ENCODE measurements at places on chromosomes 3 and 15.

DNA sequence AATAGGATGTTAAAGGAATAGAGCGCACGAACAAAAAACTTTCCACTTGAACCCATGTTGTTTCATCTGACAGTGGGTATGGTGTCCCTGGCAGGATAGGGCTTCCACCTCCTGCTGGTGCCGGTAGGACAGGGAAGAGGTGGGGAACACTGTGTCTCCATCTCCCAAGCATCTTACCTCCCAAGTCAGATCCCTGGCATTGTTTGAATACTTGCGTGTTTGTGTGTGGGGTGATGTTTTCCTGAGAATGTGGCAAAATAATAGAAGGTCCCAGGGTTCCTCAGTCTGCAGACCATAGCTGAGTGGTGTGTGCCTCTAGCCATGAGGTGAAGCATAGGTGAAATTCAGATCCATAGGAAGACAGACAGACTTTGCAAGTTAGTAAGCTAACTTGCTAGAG, 119.4 kb downstream of the IGF1R start:
- no peak for DNase-seq

DNA sequence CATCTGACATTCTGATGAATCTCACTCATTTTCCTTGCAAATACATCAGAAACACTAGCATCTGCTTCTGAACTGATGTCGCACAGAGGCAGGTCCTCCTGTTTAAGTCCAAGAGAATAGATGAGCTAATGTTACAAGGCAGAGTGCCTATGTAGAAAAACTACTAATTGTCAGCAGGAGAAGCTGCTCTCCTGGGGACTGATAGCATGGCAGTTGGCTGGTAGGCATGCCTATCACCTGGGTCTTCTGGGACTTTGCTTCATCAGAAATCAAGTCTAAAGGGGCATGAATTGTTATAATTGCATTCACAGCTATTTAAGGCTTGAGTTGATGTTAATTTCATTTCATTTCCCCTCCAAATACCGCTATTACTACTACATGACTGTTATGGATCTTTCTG, 457.2 kb downstream of the RAP2B start:
- DNase-seq = no peak

DNA sequence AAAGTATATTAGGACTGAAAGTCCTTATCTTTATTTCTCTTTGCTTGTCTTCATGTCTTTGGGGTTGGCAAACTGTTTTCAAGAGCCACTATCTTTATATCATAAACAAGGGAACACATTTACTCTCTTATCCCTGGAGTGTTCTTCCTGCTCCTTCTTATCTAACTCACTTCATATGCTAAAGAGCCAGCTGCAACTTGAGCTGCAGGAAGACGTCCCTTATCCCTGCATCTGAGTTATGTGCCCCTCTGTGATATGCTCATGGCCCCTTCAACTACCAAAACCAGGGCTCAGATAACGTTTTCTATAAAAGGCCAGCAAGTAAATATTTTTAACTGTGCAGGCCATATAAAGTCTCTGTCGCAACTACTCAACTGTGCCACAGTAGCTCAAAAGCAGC, 137.0 kb upstream of the CRBN start:
- no peak for DNase-seq

DNA sequence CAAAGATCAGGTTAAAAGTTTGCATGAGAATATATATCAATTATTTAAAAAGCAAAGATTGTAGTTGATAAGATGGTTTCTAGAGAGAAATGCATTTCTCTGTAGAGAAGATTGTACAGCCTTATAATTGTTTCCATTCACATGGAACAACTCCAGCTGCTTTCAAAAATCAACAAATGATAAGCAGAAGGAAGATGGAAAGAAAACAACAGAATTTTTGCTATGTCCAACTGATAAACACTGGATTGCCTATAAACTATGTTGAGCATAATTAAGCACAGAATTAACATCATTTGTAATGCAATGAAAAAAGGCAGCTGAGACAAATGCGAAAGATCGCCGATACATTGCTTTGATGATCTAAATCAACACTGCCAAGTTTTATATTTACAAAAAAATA, 89.0 kb downstream of the C3orf85 start:
- no peak for DNase-seq

- no peak for DNase-seq
Measured at GRCh38 chr3:118505784-118506183, 528.9 kb downstream of the IGSF11 start.

DNA sequence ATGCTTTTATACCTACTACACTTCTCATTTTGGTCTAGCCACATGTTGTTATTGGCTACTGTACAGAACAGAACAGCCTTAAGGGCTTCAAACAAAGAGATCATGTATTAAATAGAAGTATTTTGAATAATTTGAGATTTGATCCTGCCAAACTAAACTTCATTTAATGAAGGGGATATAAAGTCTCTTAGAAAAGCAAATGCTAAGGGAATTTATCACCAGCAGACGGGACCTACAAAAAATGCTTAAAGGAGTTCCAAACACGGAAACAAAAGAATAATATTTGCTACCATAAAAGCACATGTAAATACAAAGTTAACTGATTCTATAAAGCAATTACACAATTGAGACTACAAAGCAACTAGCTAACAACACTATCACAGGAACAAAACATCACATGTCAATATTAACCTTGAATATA, 23.6 kb upstream of the FMN1 start:
- DNase-seq = no peak

GRCh38 chr3:180117381-180118163, 80.8 kb upstream of the PEX5L start:
- DNase-seq = no peak

GRCh38 chr3:53478921-53479664, 15.3 kb upstream of the CACNA1D start:
- DNase-seq = no peak

DNA sequence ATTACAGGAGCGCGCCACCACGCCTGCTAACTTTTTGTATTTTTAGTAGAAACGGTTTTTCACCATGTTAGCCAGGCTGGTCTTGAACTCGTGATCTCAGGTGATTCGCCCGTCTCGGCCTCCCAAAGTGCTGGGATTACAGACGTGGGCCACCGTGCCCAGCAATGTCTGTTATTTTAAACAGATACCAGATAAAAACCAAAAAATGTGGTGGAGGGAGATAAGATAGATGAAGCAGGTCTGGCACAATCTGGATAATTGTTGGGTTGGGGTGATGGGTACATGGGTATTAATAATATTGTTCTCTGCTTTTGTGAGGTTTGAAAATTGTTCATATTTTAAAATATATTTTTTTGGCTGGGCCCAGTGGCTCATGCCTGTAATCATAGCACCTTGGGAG, 4.7 kb downstream of the RNF111 start:
- no peak for DNase-seq

GRCh38 chr3:8113626-8114025, 388.0 kb upstream of the LMCD1 start:
- DNase-seq = no peak

- peak; percentile 84 for DNase-seq
Measured at GRCh38 chr3:134707908-134708597, 57.2 kb upstream of the KY start.

GRCh38 chr3:64148955-64149653, 76.2 kb downstream of the PRICKLE2 start:
- DNase-seq = no peak

GRCh38 chr3:126451511-126451910, 24.2 kb downstream of the ZXDC start:
- no peak for DNase-seq

DNA sequence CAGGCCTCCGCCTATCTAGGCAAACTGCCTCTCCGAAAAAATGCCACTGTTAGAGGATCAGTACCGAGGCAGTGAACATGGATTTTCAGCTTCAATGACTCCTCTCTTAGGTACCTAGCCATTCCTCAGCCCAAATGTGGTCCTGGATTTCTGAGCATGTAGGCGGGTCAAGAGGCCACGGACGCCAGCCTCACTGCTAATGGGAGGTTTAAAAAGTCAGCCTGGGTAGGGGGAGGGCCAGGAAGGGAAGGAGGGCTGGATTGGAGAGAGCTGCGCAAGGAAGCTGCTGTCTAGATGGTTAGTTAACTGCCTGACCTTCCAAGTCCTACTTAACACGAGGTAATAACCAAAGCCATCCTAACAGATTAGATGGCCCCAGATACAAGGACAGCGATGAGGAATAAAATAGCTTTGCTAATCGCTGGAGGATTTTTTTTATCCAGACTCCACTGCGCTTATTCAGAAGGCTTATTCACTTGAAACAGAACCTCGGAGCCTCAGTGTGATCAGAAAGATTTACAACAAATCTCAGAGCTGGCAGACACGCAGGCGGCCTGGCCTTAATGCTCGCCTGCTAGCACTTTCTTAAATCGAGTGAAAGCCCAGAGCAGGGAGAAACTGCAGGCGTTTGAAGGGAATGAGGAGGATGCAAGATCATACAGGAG, 34.3 kb downstream of the TLE3 start:
- no peak for DNase-seq

DNA sequence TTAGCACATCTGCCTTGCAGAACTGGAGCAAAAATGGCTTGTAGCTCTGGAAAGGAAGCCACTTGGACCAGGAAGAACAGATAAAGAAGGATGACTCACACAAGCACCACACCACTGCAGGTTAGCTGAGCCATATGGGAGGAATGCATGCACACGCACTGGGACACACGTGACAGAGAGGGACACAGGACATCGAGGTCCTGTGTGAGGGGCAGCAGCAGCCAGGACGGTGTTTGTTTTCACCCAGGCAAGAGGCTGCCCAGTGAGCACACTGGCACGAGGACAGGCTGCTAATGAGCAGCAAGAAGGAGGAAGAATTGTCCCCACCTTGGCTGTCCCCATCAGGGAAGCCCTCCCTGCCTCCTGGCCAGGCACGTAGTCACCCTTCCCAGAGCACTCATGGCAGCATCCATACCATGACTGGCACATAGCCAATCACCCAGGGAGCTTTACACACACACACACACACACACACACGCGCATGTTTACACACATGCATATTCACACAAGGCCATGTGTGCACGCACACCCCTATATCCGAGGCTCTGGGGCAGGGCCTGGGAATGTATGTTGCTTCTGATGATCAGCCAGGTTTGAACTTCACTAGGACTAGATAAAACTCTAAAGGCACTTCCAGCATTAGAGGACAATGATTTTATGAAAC, 24.0 kb upstream of the SPTBN5 start:
- peak; percentile 78 for DNase-seq

- peak; percentile 73 for DNase-seq
Measured at GRCh38 chr15:99409097-99409473, 156.7 kb upstream of the MEF2A start.

DNA sequence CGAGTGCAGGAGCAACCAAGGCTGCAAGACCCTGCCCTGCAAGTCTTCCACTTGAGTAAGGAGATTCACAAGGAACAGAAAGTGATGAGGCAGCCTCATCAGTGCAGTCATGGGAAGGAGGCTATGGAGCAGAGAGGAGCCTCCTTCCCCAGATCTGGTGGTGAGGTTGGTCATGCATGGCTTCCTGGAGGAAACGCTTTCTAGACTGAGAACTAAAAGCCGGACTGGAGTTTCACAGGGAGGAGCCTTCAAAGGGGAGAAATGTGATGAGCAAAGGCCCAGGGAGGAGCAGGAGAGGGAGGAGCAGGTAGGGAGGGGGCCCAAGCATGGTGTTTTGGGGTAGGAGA, 139.9 kb downstream of the SRGAP3 start:
- DNase-seq = no peak

- no peak for DNase-seq
Measured at GRCh38 chr3:145692751-145693150, 468.2 kb downstream of the PLOD2 start.

- peak; percentile 91 for DNase-seq
Measured at GRCh38 chr3:184582646-184583577, 21.3 kb downstream of the EPHB3 start.

DNA sequence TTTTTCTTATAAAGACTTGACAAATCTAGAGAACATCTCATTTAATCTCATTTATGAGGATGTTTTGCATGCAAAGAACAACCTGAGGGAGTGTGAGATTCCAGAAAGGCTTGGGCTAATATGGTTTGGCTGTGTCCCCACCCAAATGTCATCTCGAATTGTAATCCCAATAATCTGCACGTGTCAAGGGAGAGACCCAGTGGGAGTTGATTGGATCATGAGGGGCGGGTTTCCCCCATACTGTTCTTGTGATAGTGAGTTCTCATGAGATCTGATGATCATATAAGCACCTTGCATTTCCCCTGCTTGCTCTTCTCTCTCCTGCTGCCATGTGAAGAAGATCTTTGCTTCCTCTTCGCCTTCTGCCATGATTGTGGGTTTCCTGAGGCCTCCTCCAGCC, 103.0 kb downstream of the ZNF385D start:
- no peak for DNase-seq

- DNase-seq = no peak
Measured at GRCh38 chr3:190870127-190870526, 7.6 kb upstream of the GMNC start.

- peak; percentile 49 for DNase-seq
Measured at GRCh38 chr3:48820612-48821324, 26.9 kb downstream of the PRKAR2A start.

DNA sequence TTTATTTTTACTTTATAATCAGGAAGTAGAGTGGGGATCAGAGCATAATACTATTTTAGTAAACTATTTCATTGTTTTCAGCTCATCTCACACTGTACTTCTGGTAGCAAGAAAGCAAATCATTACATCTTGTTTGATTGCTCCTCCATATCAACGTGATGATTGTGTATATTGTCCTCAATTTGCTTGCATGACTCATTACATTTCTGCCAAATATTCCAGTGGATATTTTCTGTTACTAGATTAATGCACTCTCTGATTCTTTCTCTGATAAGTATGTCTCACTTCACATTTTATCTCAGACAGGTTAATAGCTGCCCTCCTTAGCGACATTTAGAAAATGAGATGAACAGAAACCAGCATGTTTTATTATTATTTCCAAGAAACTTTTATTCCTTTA, 1145.3 kb downstream of the OTOL1 start:
- peak; percentile 36 for DNase-seq

- peak; percentile 21 for DNase-seq
Measured at GRCh38 chr3:16050641-16051467, 123.6 kb upstream of the GALNT15 start.

GRCh38 chr15:87877822-87878542, 378.6 kb downstream of the NTRK3 start:
- no peak for DNase-seq

DNA sequence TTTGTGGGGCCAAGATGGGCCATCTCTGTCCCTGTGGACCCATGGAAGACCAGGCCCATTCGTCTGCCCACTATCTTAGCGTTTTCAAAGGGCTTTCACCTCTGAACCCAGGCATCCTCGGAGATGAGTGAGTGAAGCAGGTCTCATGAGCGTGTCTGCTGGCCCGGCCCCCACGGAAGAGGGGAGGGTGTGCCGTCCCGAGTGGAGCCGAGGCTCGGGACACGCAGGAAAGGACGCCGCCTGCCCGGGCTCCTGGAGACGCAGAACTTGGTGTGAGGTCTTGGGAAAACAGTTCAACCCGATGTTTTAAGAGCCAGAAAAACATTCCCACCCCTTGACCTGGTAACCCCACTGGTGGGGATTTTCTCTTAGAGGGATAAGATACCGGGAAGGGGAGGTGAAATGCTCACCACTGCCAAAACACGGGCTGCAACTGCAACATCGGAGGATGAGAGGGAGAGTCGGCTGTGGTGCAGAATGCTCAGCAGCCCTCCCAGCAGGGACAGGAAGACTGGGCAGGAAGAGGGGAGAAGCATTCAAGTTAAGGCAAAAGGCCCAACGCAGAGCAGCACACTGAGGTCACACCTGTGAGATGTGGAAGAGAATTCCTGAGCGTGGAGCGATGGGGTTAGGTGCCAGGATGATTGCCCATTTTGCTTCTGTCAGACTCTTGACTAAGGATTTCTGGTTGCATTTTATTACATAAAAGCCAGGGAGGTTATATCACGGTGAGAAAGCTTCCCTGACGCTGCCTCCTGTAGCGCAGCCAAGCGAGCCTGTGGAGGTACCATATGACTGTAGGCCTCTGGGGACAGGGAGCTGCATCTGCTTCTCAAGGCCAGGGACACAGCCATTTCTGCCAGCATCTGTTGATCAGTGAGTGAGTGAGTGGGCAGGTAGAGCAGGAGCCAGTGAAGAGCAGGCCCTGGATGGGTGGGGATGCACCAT, 14.1 kb upstream of the STAB1 start:
- no peak for DNase-seq
